ENCODE measurements at places on chromosomes 11 and 22. TPM values are rescaled to one million over a fixed set of nuclear protein-coding genes. Genes with fewer than 3 reads are reported as not detected.

Gene OR10D3
- total RNA-seq, result not detected

Gene PAMR1
- not detected for total RNA-seq

Gene POU2AF1
- total RNA-seq, result 2.2 TPM

Gene TRIM6
- total RNA-seq, result 0.10 TPM

Gene CATSPER1
- total RNA-seq, result not detected

Gene YAP1
- 0.05 TPM for total RNA-seq

Gene ARAP1
- total RNA-seq, result 116 TPM

Gene SLC5A12
- total RNA-seq, result not detected

Gene LRRC10B
- total RNA-seq, result not detected

Gene GPHA2
- total RNA-seq, result not detected

Gene P2RY2
- total RNA-seq, result not detected

Gene ARFGAP2
- 95.2 TPM for total RNA-seq

Gene TREH
- not detected for total RNA-seq

Gene DAGLA
- total RNA-seq, result 0.30 TPM

Gene MMP7
- not detected for total RNA-seq

Gene ANKK1
- 0.08 TPM for total RNA-seq

Gene C22orf15
- 2.2 TPM for total RNA-seq

Gene PKNOX2
- total RNA-seq, result not detected

Gene KCNJ1
- total RNA-seq, result not detected

Gene SAA4
- total RNA-seq, result not detected

Gene OR8D1
- total RNA-seq, result not detected

Gene CTNND1
- total RNA-seq, result 5.0 TPM

Gene FREY1
- total RNA-seq, result 1.8 TPM

Gene TNNT3
- 11.5 TPM for total RNA-seq

Gene PLEKHB1
- 12.6 TPM for total RNA-seq

Gene HOATZ
- not detected for total RNA-seq

Gene ST14
- total RNA-seq, result not detected

Gene PPFIBP2
- total RNA-seq, result 34.1 TPM

Gene HBD
- total RNA-seq, result not detected

Gene SAA2
- total RNA-seq, result not detected

Gene RIMBP3B
- 0.73 TPM for total RNA-seq

Gene NAALAD2
- not detected for total RNA-seq

Gene C11orf97
- not detected for total RNA-seq

Gene SERHL2
- 0.45 TPM for total RNA-seq

Gene MMP8
- not detected for total RNA-seq

Gene ZBTB16
- total RNA-seq, result 5.4 TPM

Measured in activated naive CD4-positive, alpha-beta T cell treated with anti-CD3 and anti-CD28 coated beads, Interleukin-2, amount 10 ng/mL, durations not matched to agents 5 hours and 36 hours (primary cell).